ENCODE measurements at places on chromosomes 7 and 10.

GRCh38 chr10:12835709-12836108 is 165.8 kb downstream of the CCDC3 start:
- DNase-seq, result no peak

GRCh38 chr7:105776986-105777910 is 99.2 kb downstream of the ATXN7L1 start:
- no peak for DNase-seq

DNA sequence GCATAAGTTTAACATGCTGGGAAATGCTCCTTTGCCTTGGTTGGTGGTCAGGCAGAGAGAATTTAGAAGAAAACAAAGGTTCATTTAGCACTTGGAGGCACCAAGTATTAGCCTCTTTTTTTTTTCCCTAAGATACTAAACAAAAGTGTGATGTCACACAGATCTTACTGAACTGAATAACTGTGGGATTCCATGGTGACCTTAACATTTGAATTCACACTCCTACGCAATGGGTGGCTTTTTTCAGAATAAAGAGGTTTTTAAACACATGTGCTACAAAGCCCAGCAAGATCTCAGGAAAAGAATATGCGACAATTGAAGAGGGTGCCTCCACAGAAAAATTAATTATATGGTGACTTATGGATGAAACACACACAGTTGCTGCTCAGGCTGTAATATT is 133.4 kb upstream of the ABCB5 start:
- DNase-seq, result no peak

GRCh38 chr10:28411648-28412047 is 108.8 kb upstream of the MPP7 start:
- DNase-seq, result no peak

DNA sequence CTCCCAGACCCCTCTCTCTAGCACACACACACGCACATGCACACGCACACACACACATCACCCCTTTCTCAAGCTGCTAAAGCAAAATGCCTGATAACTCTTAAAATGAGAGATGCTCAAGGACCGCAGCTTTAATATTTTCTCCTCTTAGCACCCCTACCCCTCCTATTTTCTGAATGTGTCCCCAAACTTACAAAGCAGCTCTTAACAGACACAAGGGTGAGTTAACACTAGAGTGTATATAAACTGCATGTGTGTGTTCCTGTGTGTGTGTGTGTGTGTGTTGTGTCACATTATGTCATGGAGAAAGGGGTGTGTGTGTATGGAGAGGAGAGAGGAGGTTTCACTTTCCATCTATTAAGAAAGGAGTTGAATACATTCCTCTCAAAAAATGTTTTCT is 1.3 kb downstream of the PTN start:
- DNase-seq, result no peak

DNA sequence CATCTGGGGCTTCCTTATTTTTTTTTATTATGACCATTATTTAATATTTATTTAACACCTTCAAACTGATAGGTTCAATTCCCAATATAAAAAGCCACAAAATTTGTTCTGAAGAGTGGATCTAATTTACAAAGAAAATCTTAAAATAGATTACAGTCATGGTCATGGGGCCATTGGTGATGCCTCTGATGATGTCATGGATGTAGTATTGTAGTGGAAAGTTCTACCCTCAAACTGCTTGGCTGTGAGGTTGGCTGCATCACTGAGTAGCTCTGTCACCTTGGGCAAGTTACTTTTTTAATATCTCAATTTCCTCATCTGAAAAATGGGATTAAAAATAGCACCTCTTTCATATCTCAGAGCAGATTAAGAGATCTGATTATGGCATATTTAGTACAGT is 128.5 kb downstream of the DKK1 start:
- DNase-seq, result no peak

GRCh38 chr7:51602376-51602775 is 285.8 kb upstream of the COBL start:
- no peak for DNase-seq

GRCh38 chr10:72146071-72146470 is 57.7 kb upstream of the SPOCK2 start:
- no peak for DNase-seq

- no peak for DNase-seq
Observed at GRCh38 chr7:143248761-143249354, 14.4 kb upstream of the GSTK1 start.

GRCh38 chr10:116014871-116015582 is 258.0 kb downstream of the GFRA1 start:
- no peak for DNase-seq

GRCh38 chr7:77833136-77833535 is 34.6 kb downstream of the PHTF2 start:
- no peak for DNase-seq

DNA sequence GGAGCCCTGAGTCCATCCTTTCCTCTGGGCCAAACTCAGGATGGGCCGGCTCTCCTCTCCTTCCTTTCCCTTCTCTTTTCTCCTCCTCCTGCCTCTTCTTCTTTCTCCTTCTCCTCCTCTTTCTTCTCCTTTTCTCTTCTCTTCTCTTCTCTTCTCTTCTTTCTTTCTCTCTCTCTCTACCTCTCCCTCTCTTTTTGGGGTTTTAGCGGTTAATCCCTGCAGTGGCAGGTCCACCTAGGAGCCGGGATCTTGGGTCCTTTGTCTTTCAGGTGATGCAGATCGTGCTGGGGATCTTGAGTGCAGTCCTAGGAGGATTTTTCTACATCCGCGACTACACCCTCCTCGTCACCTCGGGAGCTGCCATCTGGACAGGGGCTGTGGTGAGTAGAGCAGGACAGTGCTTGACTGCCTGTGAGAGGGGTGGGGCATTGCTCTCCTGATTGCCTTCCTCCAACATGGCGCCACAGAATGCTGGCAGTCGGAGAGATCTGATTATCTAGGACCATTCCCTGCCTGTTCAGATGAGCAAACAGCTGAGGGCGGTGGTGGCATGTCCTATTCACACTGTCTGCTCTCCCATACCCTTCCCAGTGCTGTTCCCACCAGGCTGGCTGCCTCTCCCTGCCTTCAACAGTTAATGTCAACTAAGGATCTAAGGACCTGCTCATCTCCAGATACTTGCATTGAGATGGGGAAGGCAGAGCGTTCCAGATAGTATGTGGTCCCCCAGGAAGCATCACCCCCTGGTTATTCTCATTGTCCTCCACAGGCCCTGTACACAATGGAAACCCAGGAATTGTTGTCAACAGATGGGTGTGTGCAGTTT is 1.6 kb downstream of the TMEM176A start:
- DNase-seq, result no peak

GRCh38 chr7:32958046-32959025 is 1.1 kb downstream of the FKBP9 start:
- DNase-seq, result no peak

DNA sequence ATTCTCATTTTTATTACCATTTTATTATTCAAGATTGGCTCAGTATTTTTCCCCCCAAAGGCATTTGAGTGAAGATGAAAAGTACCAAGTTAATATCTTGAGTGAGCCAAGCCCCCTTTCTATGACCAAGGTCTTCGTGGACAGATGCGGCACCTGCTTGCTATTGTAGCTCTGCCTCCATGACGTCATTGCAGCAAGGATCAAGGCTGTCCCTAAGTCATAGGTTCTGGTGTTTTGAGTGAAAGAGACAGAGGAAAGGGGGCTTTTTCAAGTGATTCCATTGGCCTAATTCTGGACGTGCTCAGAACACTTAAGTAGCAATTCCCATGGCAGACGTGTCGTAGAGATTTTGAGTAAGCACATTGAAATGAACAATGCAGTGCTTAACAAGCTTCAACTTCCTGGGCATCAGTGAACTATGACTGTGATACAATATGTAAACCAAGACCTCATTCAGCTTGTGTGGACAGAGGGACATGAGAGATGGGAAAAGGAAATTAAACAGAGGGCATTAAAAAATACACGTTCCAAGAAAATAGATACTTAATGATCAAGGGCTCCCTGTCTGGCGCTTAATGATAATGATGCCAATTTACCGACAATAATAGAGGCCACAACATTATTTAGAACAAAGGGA is 248.7 kb upstream of the NPVF start:
- DNase-seq, result no peak

GRCh38 chr10:79542626-79543025 is 17.6 kb downstream of the SFTPA2 start:
- DNase-seq, result no peak

- no peak for DNase-seq
Observed at GRCh38 chr10:118114992-118115391, 68.3 kb upstream of the RAB11FIP2 start.

DNA sequence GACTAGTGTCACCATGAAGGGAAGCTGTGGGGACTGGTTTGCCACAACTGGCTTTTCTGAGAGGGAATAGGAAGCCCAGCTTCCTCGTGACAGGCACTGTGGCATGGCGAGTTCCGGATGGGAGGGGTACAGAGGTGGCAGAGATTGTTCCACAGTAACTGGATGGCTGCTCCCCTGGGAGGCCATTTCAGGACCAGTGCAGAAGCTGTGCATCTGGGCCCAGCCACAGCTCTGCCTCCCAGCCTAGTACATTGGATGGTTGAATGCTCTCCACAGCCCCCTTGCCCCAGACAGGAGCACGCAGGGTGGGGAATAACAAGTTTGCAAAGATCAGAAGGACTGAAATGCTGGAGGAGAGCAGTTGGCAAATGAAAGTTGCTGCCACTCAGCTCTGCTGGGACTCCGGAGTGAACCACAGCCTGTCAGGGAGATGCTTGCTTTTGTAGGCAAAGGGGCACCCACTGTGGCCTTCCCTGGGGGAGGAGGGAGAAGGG is 51.8 kb downstream of the GSDME start:
- no peak for DNase-seq

DNA sequence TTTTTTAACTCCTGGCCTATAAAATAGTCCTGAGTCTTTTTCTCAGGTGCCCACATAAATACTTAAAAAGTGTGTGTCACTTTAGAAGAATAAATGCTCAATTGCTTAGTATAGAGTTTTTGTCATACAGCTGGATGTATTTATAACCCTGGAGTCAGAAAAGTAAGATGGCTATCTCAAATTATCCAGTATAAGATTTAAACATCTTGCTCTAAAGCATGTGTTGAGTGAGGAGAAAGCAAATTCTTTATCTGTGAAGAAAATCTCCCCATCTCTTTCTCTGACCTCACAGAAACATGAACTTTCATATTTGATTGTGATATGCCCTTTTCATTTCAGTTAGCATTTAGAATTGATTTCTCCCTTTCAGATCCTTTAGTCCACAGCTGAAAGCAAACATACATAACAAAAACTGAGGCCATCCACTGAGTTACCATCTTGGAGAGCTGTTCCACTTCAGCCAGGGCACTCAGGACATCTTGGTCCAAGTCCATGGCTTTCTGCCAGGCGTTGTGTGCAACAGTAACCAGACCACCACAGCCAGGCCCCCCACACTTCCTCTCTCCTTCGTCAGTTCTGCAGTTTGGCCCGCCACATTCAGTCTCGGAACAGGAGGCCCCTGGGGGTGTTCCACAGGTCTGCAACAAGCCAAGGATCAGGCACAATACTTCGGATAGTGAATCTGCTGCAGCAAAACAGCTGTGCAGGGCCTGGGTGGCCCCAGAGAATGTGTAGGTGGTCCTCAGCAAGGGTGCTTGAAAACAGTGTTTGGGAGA is 40.9 kb downstream of the DLD start:
- DNase-seq, result no peak

- DNase-seq, result no peak
Observed at GRCh38 chr10:92074126-92074887, 150.7 kb downstream of the BTAF1 start.

DNA sequence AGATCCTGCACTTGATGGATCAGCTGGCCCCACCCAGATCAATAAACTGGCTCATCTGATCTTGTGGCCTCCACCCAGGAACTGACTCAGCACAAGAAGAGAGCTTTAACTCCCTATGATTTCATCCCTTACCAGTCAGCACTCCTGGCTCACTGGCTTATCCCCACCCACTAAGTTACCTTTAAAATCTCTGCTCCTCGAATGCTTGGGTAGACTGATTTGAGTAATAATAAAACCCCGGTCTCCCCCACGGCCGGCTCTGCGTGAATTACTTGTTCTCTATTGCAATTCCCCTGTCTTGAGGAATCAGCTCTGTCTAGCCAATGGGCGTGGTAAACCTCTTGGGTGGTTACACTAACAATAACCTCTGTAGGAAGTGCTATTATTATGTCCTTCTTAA is 83.7 kb downstream of the MBL2 start:
- DNase-seq, result no peak

GRCh38 chr7:109879287-109879828 is 1211.6 kb upstream of the LRRN3 start:
- no peak for DNase-seq

DNA sequence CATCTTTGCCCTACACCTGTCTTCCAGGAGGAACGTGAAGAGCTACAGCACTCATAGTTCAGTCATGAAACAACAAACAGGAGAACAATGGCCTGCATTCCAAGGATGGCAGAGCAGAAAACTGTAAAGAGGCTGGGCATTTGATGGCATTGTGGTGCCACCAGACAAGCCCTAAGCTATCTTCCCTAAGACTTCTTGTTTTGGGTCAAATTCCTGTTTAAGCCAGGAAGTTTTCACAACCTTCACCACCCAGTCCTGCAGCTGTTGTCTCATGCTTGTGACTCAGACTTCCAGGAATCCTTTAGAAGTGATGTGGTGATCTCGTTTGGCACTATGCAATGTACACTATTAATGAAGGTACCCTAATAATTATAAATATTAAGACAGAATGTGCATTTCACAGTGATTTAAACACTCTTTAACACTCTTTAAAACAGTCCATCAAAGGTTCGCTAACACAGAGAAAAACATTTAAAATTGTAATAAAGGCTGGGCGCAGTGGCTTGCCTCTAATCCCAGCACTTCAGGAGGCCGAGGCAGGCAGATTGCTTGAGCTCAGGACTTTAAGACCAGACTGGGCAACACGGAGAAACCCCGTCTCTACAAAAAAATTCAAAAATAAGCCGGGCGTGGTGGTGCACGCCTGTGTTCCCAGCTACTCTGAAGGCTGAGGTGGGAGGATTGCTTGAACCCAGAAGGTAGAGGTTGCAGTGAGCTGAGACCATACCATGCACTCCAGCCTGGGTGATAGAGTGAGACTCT is 2.7 kb upstream of the HERPUD2 start:
- DNase-seq, result no peak

- DNase-seq, result no peak
Observed at GRCh38 chr7:36182854-36183604, 30.0 kb downstream of the EEPD1 start.

DNA sequence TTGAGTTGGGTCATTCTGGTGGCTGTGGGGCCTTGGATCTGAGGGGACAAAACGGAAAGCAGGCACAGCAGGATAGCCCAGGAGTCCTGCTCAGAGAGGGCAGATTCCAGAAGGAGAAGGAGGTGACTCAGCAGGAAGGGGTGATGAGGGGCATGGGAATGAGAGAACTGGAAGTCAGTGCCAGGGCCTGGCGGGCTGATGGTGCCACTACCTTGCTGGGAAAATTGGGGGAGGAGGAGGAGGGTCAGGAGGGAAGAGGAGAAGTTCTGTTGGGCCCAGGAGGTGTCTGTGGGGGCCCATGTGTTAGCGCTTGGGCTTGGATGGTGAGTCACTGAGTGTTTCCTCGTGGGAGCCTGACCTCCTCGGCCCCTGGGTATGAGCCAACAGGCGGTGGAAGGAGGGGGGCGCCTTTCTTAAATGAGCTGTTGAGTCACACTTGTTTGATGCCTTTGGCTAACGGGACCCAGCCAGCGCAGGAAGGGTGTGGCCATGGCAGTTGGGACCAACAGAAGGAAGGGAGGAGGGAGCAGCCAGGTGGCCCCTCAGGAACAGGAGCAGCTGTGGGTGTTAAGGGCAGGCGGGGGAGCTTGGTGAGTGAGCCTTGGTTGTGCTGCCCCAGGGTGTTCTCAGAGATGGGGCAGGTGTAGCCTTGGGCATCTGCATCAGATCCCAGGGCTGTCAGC is 130.0 kb upstream of the BTBD16 start:
- no peak for DNase-seq

- no peak for DNase-seq
Observed at GRCh38 chr7:151274396-151274795, 25.9 kb upstream of the SMARCD3 start.

All from activated gamma-delta T cell treated with anti-CD3 and anti-CD28 coated beads, Interleukin-2, amount 50 U/mL, for 16 hours (primary cell).